ENCODE measurements at places on chromosomes 1 and 21. TPM values are rescaled to one million over a fixed set of nuclear protein-coding genes. Genes with fewer than 3 reads are reported as not detected.

LCE1B gene
- not detected for total RNA-seq

BTBD8 gene
- 1.3 TPM for total RNA-seq

PLEKHN1 gene
- 3.1 TPM for total RNA-seq

SHCBP1L gene
- not detected for total RNA-seq

ZNF648 gene
- not detected for total RNA-seq

RGS7 gene
- total RNA-seq: not detected

GRCh38 chr1:39544327-39544726, 32.3 kb downstream of the PABPC4 start:
- H3K27ac ChIP-seq: no peak overlapping the region
- H3K4me3 ChIP-seq: no peak overlapping the region
- H3K36me3 ChIP-seq: no peaks in the 10 kb centered on the region
- no peak for DNase-seq
- no peaks in the 10 kb centered on the region for H3K27me3 ChIP-seq

GRCh38 chr1:94428441-94428840, 10.3 kb downstream of the ABCD3 start:
- no peak overlapping the region for H3K27ac ChIP-seq
- H3K4me3 ChIP-seq: no peak overlapping the region
- no peak for DNase-seq
- H3K27me3 ChIP-seq: no peaks in the 10 kb centered on the region

GRCh38 chr1:161090617-161091016, 1.3 kb upstream of the NECTIN4 start:
- no peak for DNase-seq
- H3K27ac ChIP-seq: no peak overlapping the region
- no peaks in the 10 kb centered on the region for H3K27me3 ChIP-seq
- H3K4me3 ChIP-seq: no peak overlapping the region
- H3K4me1 ChIP-seq: 0 out of 2 replicates have a peak, but pooled peaks cover 4% of the 10 kb centered on the region

DNA sequence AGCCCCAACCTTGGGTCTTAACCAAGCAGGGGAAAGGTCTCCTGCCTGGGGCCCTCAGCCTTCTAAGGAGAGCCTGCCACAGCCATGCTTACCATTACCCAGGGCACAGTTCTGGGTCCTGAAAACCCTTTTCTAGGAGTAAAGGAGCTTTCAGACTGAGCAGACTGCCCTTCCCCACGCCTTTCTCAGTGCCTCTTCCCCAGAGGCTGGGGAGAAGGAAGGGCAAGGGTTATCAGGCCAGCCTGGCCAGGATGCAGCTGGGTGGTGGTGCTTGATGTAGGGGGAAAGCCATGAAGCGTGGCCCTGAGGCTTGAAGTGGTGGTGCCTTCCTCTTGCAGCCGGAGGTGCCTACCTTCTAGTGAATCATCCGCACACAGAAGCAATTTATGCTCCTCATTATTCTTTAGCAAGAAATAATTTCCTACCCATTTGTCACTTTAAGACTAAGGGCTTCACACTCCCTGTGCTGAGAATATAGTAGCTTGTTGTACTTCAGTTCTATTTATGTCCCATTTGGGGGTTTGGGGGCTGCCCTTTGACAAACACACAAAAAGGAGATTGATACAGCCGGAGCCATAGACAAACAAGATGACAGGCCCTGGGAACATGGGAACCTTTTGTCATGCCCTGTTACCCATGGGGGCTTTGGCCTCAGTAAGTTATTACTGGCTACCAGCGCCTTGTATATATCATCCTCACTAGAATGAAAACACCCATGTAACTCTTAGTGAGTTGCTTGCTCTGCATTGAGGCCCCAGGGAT, 40.7 kb downstream of the MAN1C1 start:
- no peak for DNase-seq
- no peak overlapping the region for H3K27ac ChIP-seq
- no peaks in the 10 kb centered on the region for H3K4me1 ChIP-seq
- no peaks in the 10 kb centered on the region for H3K36me3 ChIP-seq
- H3K27me3 ChIP-seq: no peaks in the 10 kb centered on the region
- no peak overlapping the region for H3K4me3 ChIP-seq

GRCh38 chr1:3727825-3728776, 24.1 kb upstream of the CCDC27 start:
- H3K36me3 ChIP-seq: no peaks in the 10 kb centered on the region
- no peak for DNase-seq
- no peak overlapping the region for H3K27ac ChIP-seq

DNA sequence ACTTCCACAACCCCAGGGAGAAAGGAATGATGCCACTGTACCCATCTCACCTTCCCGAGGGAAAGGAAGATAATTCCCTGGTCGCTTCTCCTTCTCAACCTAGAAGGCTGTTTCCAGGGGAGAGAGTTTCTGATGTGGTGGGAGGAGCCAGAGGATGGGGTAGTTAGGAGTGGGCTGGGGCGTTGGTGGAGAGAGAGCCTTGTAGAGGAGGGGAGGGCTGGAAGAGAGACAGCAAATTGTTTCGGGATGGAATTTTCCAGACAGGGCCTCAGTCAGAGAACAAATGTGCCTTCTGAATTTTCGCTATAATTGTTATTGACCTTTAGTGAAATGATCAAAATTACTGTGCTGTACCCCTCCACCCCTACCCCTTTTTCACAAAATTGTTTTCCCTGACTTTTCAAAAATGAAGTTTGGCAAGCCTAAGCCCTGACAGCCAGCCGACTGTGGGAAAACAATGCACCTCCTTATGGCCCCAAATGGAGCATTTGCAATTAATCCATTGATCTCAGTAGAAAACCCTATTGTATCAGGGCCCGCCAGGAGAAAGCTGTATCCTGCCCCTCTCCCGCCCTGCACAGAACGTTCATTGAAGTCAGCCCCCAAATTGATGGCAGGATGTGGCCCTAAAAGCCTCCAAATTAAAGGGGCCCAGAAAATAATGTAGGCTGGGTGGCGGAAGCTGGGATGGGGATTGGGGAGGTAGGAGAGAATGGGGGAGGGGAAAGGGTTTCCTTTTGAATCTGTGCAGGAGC, 69.1 kb upstream of the JUN start:
- peak overlapping the region; percentile 66 for H3K27ac ChIP-seq
- DNase-seq: no peak
- H3K4me3 ChIP-seq: no peak overlapping the region
- no peaks in the 10 kb centered on the region for H3K27me3 ChIP-seq
- no peaks in the 10 kb centered on the region for H3K36me3 ChIP-seq

GRCh38 chr1:220991506-220991905, 112.3 kb downstream of the HLX start:
- no peak overlapping the region for H3K4me3 ChIP-seq
- H3K27ac ChIP-seq: no peak overlapping the region
- H3K27me3 ChIP-seq: no peaks in the 10 kb centered on the region
- no peak for DNase-seq
- no peaks in the 10 kb centered on the region for H3K36me3 ChIP-seq
- no peaks in the 10 kb centered on the region for H3K4me1 ChIP-seq

GRCh38 chr1:208108213-208108608, 136.0 kb downstream of the PLXNA2 start:
- H3K27me3 ChIP-seq: no peaks in the 10 kb centered on the region
- DNase-seq: no peak
- peaks cover 23% of the 10 kb centered on the region for H3K4me1 ChIP-seq
- no peak overlapping the region for H3K4me3 ChIP-seq

- no peak for DNase-seq
- H3K4me1 ChIP-seq: peaks cover 8% of the 10 kb centered on the region
- H3K4me3 ChIP-seq: no peak overlapping the region
- H3K36me3 ChIP-seq: no peaks in the 10 kb centered on the region
- H3K27me3 ChIP-seq: no peaks in the 10 kb centered on the region
- H3K27ac ChIP-seq: no peak overlapping the region
These were observed 156.6 kb upstream of the RAB4A start for GRCh38 chr1:229114315-229114714.

- no peaks in the 10 kb centered on the region for H3K36me3 ChIP-seq
- no peak overlapping the region for H3K4me3 ChIP-seq
- DNase-seq: no peak
- H3K27me3 ChIP-seq: no peaks in the 10 kb centered on the region
- no peak overlapping the region for H3K27ac ChIP-seq
These were observed 284.1 kb downstream of the BACH1 start for GRCh38 chr21:29582855-29583254.

GRCh38 chr1:26035959-26036755, 9.8 kb downstream of the SLC30A2 start:
- peak; percentile 80 for DNase-seq
- no peaks in the 10 kb centered on the region for H3K27me3 ChIP-seq
- no peaks in the 10 kb centered on the region for H3K36me3 ChIP-seq
- peak overlapping the region; percentile 86 for H3K4me3 ChIP-seq

DNA sequence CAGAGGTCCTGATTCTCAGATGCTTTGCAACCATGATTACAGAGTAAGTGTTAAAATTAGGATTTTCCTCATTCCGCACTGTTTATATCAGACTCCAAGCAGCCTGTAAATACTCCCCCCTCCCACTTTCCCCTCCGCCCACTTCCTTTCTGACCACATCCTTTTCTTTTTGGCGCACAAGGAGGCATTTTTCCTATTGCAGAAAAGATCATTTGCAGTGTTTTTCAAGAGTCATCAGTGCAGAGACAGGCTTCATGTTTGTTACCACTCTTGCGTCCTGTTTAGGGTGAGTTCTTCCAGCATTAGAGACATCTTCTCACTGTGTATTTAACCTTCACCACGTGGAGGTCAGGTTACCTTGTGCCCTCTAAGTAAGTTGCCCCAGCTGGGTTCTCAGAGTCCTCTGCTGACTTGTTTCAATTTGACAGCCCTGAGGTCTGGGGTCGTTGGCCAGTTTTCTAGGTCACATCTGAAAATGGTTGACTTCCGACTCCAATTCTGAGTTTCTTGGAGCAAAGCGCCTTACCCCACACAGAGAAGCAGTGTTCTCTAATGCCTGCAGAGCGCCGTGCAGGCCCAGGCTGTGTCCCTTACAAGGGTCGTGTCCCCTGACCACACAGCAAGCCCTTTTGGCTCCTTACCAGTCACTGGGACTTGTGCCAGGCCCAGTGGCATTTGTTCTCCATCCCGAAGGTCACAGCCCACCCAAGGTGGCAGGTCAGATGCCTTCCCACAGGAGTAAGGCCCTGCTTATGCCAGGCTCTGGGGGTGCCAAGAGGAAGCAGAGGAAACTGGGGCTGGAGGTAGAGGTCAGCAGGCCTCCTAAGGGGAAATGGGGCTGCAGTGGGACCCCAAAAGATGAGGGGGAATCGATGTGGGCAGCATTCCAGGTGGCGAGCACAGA, 85.6 kb downstream of the FAM78B start:
- H3K4me1 ChIP-seq: no peaks in the 10 kb centered on the region
- no peak overlapping the region for H3K27ac ChIP-seq
- no peak for DNase-seq
- H3K36me3 ChIP-seq: no peaks in the 10 kb centered on the region

DNA sequence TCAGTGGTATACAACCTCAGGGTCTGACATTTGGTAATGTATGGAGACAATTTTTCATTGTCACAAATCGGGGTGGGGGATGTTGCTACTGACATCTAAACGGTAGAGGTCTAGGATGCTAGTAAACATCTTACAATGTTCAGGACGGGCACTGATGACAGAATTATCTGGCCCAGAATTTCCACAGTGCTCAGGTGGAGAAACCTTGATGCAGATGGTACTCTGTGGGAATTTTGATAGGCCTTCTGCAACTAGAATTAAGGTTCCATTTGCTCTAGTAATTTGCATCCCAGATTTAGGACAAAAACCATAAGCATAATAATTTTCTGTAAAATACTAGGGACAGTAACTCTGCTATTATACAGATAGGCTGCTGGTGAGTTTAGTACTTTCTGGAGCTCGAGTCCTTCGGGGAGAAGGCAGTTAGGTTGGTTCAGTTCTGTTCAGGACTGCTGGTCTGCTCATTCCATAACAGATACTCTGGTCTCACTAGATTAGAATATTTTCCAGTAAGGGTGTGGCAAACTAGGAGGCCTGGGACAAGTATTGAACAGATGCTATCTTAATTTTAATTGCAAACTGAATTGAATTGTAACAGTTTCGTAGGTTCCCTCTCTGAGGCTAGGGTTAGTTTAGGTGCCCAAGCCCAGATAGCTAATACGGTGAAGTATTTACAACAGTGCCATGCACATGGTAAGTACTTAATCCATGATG, 11.4 kb downstream of the METTL13 start:
- H3K4me3 ChIP-seq: no peak overlapping the region
- no peak for DNase-seq
- H3K4me1 ChIP-seq: no peaks in the 10 kb centered on the region

- no peak for DNase-seq
- H3K36me3 ChIP-seq: no peaks in the 10 kb centered on the region
- H3K4me1 ChIP-seq: no peaks in the 10 kb centered on the region
- H3K27ac ChIP-seq: no peak overlapping the region
These were observed 4.0 kb upstream of the KCNA10 start for GRCh38 chr1:110523011-110523410.

DNA sequence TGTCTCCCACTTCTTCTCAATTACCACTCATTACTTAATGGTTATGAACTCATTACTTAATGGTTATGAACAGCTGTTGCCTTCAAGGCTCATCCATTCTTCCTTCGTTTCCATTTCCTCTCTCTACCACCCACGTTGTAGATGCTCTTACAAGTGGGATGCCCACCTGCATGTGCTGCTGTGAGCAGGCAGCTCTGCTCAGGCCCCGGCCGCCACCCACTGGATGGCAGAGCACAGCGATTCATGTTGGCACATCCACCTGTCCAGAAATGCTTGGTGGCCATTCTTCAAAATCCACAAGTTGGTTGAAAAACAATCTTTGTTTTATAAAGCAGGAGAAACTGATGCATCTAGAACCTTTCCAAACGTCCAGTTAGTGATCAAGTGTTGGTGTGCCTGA, 14.5 kb downstream of the ATP1A1 start:
- no peak overlapping the region for H3K27ac ChIP-seq
- H3K4me3 ChIP-seq: no peak overlapping the region
- no peaks in the 10 kb centered on the region for H3K36me3 ChIP-seq
- H3K4me1 ChIP-seq: peaks cover 38% of the 10 kb centered on the region
- H3K27me3 ChIP-seq: no peaks in the 10 kb centered on the region

DNA sequence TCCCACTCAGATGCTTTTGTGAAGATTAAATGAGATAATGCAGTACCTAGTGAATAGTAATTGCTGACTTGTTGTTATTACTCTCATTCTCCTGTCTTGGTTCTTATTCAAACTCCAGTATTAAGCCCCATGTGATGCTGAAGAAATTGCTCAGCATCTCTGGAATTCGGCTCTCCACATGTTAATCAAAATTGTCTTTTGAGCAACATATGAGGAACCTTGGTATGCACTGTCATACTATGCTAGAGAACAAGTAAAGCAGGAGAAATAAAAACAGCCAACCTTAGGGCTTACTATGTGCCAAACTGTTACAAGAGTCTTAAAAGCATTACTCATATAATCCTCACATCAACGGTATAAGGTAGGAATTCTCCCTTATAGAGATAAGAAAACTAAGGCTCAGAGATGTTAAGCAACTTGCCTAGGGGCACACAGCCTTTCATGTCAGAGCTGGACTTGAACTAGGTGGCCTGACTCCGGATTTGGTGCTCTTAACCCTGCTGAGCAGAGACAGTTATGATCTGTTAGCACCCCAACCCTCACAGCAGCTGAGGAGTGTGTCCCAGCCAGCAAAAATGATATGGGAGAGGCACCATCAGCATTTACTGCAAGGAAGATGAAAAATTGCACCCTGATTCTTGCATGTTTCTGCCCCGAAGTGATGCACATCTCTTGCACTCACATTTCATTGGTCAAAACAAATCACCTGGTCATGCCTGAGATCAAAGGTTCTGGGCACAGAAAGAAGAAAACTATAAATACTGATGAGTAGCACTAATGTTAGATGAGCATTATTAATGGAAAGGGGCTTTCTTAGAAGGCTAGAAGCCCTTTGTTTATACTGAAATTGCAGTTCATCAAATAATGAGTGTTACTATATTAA, 102.3 kb downstream of the OMA1 start:
- no peaks in the 10 kb centered on the region for H3K4me1 ChIP-seq
- no peak for DNase-seq
- H3K27me3 ChIP-seq: no peaks in the 10 kb centered on the region
- H3K36me3 ChIP-seq: no peaks in the 10 kb centered on the region

GRCh38 chr1:41915786-41916571, 2.7 kb downstream of the HIVEP3 start:
- no peaks in the 10 kb centered on the region for H3K36me3 ChIP-seq
- H3K4me3 ChIP-seq: no peak overlapping the region
- no peak overlapping the region for H3K27ac ChIP-seq
- no peak for DNase-seq
- no peaks in the 10 kb centered on the region for H3K4me1 ChIP-seq
